CD4-positive, alpha-beta T cell (primary cell): ENCODE measurements at places on chromosomes 1 and 21.

- no peak for DNase-seq
These were observed 357.6 kb downstream of the TGFB2 start for GRCh38 chr1:218702775-218703174.

DNA sequence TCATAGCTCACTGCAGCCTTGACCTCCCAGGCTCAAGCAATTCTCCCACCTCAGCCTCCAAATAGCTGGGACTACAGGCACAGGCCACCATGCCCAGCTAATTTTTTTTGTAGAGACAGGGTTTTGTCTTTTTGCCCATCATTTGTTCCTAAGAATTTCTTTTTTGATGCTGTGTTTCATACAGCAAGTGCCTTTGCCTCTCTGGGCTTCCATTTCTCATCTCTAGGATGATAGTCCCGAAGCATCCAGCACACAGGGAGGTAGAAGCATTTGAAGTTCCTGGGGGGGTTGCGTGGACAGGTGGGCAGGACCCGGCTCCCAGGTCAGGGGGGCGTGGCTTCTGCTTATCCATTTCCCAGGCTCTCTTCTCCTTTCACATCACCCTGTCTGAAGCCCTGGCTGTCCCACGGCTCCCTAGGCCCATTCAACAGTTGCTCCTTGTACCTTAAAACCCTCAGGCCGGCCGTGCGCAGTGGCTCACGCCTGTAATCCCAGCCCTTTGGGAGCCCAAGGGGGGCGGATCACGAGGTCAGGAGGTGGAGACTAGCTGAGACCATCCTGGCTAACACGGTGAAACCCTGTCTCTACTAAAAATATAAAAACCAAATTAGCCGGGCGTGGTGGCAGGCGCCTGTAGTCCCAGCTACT, 3.4 kb downstream of the ATP13A2 start:
- no peak for DNase-seq

DNA sequence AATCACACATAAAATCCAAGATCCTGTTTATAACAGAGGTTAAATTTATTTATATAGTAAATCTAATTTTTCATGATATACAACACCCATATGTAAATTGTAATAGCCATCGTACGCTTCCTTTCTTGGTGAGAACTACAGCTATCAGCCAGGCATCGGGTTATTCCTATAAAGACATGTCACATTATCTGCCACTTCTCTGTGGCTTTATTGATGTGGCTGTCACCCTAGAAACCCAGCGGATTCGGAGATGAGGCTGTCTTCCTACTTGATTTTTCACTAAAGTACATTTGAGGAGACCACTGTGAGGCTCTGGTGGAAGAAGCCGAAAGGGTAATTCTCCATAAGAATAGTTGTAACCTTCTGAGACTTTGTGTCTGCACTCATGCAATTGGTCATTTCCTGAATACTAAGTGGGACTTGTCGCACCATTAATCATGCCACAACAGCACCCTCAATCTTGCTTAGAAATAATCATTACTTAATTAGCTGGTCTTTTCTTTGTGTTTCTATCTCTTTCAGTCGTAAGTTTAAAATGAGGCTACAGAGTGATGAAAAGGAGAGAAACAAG, 106.0 kb downstream of the NTNG1 start:
- no peak for DNase-seq

GRCh38 chr1:243933495-243933894, 83.5 kb upstream of the AKT3 start:
- no peak for DNase-seq
